ENCODE measurements at places on chromosomes 1 and 21. TPM values are rescaled to one million over a fixed set of nuclear protein-coding genes. Genes with fewer than 3 reads are reported as not detected.

Gene ETNK2
- 5.6 TPM for total RNA-seq

Gene NEXN
- 6.3 TPM for total RNA-seq

Gene CD48
- not detected for total RNA-seq

Gene SELENON
- total RNA-seq: 53.1 TPM

Gene TRIM67
- total RNA-seq: 0.09 TPM

Gene CD164L2
- not detected for total RNA-seq

Gene ITGB2
- 0.66 TPM for total RNA-seq

Gene HOOK1
- total RNA-seq: 0.22 TPM

Gene NBPF19
- total RNA-seq: 5.4 TPM

Gene GSTM1
- not detected for total RNA-seq

Gene RUNX3
- total RNA-seq: 6.8 TPM

Gene SCMH1
- total RNA-seq: 13.9 TPM

All from A549 treated with GW870086 at 1 μM for 4 hours (cell line).